ENCODE measurements at places on chromosomes 1 and 21. TPM values are rescaled to one million over a fixed set of nuclear protein-coding genes. Genes with fewer than 3 reads are reported as not detected.

RGS13 gene
- not detected for total RNA-seq

CD58 gene
- 20.1 TPM for total RNA-seq

TIE1 gene
- 0.02 TPM for total RNA-seq

UBQLN4 gene
- 34.3 TPM for total RNA-seq

FAM163A gene
- total RNA-seq = not detected

C1orf210 gene
- not detected for total RNA-seq

MEGF6 gene
- 11.2 TPM for total RNA-seq

SCCPDH gene
- total RNA-seq = 48.4 TPM

CASQ2 gene
- not detected for total RNA-seq

RGS4 gene
- total RNA-seq = not detected

RIPPLY3 gene
- total RNA-seq = 0.59 TPM

MIXL1 gene
- not detected for total RNA-seq

NTMT2 gene
- not detected for total RNA-seq

CTSK gene
- 1.4 TPM for total RNA-seq

FCRL2 gene
- total RNA-seq = not detected

SERPINC1 gene
- total RNA-seq = not detected

Measured in A549 treated with Hydrocortisone at 1 μM for 4 hours (cell line).